Activated CD8-positive, alpha-beta memory T cell treated with anti-CD3 and anti-CD28 coated beads, Interleukin-2, amount 10 ng/mL, durations not matched to agents 7 days and 5 days (primary cell): ENCODE measurements at places on chromosomes 2 and 18. TPM values are rescaled to one million over a fixed set of nuclear protein-coding genes. Genes with fewer than 3 reads are reported as not detected.

Gene RPIA
- total RNA-seq, result 54.4 TPM

Gene ABCB11
- total RNA-seq, result not detected

Gene RTKN
- total RNA-seq, result 1.9 TPM

Gene ACKR3
- 3.3 TPM for total RNA-seq

Gene AFG3L2
- 50.9 TPM for total RNA-seq

Gene PROKR1
- not detected for total RNA-seq

Gene EGR4
- 0.09 TPM for total RNA-seq

Gene KIF3C
- total RNA-seq, result 12.4 TPM

Gene PROC
- not detected for total RNA-seq

Gene ACTR2
- 367 TPM for total RNA-seq

Gene TOGARAM2
- 23.9 TPM for total RNA-seq

Gene SCN3A
- 0.07 TPM for total RNA-seq

Gene XPO1
- total RNA-seq, result 198 TPM

Gene MEP1B
- total RNA-seq, result not detected

Gene APOB
- not detected for total RNA-seq

Gene HSPE1
- total RNA-seq, result 149 TPM

Gene PMAIP1
- 54.7 TPM for total RNA-seq

Gene DNAJC5G
- not detected for total RNA-seq

Gene LRATD1
- total RNA-seq, result not detected

Gene EFHD1
- 1.4 TPM for total RNA-seq
